ENCODE measurements at places on chromosomes 7 and 10.

DNA sequence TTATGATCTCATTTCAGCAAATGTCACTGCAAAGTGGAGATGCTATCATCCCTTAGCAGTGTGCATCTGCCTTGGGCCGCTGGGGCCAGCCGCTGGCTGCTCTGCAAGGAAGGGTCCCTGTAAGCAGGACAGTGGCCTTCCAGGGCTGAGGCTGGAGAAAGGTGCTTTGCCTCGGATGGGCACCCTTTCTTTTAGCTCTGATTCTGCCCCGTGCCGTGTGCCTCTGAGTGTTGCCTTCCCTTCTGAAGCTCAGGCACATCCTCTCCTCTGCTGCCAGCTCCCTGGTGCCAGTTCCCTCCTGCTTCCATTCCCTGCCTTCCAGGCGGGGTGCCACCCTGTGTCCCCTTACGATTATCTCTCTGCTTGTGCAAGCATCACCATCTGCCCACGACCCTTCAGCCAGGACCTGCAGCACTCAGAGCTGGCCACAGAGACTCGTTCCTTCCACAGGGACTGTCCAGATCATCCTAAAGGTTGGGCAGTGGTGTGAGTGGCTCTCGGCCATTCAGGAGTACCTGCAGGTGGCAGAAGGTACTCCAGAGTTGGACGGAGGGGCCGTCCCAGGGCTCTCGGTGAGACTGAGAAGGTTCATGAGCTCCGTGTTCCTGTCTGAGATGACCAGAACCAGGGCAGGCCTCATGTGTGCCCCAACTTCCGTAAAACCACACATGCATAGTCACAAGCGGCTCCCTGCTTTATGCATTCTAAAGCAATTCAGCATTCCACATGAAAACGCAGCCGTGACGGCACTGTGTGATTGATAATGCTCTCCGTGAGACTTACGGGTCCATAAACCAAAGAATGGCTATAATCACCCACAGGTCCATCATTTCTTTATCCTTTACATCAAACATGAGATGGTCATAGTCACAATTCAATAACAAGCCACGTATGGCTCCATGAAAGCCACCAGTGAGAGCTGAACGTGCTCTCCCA lies 371.4 kb downstream of the DNAJB6 start:
- no peak for DNase-seq

GRCh38 chr10:25867321-25867720 lies 66.7 kb upstream of the MYO3A start:
- no peak for DNase-seq

DNA sequence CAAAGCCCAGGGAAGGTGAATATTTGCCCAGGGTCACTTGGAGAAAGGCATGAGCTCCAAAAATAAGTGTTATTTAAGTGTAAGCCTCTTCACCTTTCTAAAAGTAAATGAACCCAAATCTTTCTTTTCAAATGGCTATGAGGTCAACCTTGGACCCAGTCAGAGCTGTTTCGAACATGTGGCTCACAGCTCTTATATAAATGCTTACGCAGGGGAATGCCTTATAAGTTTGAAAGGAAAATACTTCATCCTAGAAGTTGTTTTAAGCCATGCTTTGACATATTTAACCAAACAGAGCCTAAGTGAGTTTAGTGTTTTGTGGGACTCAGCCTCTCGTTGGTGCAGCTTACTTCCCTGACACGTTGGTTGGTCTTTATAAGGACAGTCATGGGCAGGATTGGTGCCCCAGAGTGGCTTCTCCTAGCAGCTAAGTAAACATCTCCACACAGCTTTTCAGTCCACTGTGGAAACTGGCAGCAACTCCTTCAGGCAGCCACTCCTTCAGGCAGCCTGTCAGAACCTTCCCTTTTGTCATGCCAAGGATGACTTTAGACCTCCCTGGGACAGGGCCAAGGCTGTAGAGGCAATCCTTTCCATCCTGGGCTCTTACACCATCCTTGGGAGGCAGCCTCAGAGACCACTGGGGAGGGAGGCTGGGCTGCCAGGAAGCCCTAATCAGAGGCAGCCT lies 43.6 kb downstream of the MINDY4 start:
- no peak for DNase-seq

DNA sequence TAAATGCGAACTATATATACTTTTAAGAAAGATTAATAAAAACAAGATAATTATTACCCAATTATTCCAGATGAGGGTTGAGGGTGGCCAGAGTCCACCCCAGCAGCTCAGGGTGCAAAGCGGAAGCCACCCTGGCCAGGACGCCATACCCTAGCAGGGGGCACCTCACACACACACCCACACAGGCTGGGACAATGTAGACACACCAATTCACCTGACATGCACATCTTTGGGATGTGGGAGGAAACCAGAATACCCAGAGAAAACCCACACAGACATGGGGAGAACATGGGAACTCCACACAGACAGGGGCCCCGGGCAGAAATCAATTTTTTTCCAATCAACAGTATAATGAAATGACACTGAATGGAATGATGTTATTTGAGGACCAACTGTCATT lies 86.0 kb downstream of the RTKN2 start:
- DNase-seq, result no peak

GRCh38 chr10:52256832-52257691 lies 57.0 kb upstream of the DKK1 start:
- DNase-seq, result no peak

DNA sequence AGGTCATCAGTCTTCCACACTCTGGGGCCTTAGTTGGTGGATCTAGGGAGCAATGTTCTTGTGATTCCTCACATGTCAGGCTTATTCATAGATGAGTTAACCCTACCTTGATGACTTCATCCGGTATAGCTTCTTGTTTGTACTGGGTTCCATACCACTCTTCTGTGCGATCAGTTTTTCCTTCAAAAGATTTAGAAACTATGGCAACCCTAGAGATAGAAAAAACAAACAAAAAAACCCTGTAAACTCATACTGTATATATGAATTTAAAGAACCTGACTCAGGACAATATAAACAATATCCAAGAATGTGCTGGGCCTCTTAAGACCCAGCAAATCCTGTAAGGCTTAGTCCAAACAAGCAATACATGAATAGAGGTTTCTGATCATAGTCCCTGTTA lies 83.5 kb downstream of the IDE start:
- no peak for DNase-seq

- no peak for DNase-seq
Measured at GRCh38 chr10:4514445-4515108, 311.4 kb upstream of the AKR1E2 start.

- no peak for DNase-seq
Measured at GRCh38 chr7:93574269-93574645, 267 bp downstream of the CALCR start.

DNA sequence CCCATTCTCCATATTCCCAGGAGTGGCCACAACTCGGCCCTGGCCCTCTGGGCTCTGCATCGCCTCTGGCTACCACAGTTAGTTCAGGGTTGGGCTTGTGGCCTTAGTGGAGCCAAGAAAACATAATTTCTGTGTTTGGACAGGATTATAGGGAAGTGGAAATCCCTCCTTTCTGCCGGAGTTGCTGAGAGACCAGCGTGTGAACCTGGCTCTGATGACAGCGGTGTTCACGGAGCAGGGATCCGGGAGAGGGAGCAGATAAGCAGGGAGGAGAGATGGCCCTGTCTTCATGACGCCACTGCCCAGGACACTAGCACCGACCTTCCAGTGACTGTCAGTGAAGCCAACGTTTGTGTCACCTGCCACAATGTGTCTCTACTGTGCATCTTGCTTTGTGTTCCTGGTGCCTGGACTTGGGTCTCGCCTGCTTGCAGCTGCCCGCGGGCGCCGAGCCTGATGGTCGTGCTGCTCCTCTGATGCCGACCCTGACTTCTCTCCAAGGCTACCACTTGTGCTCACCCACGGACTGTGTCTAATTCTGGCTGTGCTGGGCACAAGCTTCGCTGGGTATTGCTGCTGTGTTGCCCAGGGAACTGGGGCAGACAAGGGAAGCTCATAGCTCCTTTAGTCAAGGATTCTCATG lies 67.0 kb upstream of the VIPR2 start:
- no peak for DNase-seq

DNA sequence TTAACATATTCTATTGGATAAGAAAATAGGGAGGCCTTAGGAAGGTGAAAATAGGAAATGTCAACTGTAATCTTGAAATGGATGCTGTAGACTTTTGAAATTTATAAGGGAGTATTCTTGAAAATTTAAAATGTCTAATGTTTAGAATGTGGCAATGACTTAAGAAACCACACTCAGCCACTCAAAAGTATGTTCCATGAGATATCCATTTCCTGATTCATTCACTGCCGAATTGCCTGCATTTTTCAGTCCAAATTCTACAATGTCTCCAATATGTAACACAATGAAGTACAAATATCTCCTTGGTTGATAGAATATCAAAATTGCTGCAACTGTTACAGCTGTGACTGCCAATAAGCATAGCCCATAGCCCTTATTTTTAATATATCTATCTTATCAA lies 25.9 kb downstream of the PRKG1 start:
- DNase-seq, result no peak

DNA sequence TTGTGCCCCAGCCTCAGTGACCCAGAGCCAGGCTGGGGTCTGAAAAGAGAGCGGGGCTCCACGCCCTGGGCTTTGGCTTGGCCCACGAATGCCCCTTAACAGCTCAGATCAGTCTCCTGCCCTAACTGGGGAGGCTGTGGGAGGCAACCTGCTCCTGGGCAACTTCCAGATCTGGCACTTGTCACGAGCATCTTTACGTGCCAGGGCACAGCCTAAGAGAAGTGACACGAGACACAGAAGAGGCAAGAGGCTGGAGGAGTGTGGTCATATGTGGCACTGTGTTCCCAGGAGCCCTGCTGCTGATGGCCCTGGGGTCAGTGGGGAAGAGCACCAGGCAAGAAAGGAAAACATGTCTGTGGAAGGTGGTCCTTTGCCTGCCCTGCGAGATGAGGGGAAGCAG lies 97.8 kb upstream of the BTBD16 start:
- DNase-seq, result no peak

DNA sequence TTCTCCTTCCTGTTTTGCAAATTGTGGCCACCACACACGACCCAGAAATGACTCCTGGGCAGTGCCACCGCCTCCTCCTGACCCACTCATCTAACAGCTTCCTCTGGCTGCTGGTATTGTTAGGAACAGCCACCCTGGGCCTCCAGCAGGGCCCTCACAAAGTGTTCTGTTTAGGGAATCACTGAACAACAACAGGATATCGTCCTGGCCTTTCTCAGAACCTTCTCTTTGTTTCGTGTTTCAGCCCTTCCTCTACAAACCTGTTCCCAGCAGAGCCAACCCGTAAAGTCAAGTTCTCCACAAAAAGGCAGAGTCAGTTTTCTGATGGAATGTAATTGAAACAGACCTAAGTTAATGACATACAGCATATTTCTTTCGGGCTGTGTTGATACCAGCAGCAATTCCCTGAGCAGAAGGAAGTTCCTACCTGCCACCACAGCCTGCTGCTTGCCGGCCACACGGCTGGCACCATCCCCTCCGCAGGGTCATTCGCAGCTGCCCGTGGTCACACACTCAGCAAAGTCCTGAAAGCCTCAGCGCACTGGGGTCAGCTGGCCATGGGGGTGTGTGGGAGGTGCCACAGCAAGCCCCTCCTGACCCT lies 91.7 kb upstream of the PITRM1 start:
- DNase-seq, result no peak

DNA sequence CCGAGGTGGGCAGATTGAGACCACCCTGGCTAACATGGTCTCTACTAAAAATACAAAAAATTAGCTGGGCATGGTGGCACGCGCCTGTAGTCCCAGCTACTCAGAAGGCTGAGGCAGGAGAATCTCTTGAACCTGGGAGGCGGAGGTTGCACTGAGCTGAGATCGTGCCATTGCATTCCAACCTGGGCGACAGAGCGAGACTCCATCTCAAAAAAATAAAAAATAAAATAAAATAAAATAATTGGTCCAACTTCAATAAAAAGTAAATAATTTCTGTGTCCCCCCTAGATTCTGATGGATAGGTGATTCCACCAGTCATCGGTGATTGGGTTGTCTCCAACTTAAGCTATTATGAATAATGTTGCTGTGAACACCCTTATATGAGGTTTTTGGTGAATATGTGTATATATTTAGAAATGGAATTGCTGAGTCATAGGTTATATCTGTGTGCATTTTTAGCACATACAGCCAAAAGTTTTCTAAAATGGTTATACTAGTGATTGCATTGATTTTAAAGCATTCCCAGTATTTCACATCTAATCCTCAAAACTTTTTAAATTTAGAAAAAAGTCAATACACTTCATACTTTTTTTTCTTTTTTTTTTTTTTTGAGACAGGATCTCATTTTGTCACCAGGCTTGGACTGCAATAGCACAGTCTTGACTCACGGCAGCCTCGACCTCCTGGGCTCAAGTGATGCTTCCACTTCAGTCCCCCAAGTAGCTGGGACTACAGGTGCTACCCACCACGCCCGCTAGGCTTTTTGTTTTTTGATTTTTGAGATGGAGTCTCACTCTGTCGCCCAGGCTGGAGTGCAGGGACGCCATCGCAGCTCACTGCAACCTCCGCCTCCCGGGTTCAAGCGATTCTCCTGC lies 13.7 kb upstream of the SRPK2 start:
- no peak for DNase-seq

GRCh38 chr7:65983965-65984658 lies 2.1 kb upstream of the GUSB start:
- DNase-seq, result no peak

GRCh38 chr10:4024516-4025245 lies 239.7 kb upstream of the KLF6 start:
- DNase-seq, result no peak

GRCh38 chr10:132138596-132138995 lies 48.2 kb upstream of the DPYSL4 start:
- DNase-seq, result no peak

DNA sequence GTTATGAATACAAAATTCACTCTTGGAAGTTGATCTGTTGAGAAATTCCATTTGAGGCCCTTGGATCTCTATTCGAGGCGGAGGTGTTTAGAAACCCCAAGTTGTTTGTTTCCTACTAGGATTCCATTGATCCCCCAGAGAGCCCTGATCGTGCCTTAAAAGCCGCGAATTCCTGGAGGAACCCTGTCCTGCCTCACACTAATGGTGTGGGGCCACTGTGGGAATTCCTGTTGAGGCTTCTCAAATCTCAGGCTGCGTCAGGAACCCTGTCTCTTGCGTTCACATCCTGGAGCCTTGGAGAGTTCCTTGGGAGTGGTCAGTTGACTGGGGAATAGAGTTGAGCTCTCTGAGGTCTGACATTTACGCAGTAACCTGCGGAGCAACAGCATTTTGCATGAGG lies 1.2 kb downstream of the CFAP69 start:
- DNase-seq, result no peak

GRCh38 chr10:28948046-28948445 lies 270.7 kb downstream of the BAMBI start:
- DNase-seq, result no peak

GRCh38 chr7:155872678-155873369 lies 60.6 kb upstream of the SHH start:
- DNase-seq, result no peak

Measured in COR-L47 (cell line).